Activated B cell treated with CpG ODN at 0.5 μM for 24 hours (primary cell): ENCODE measurements at places on chromosomes 11 and 22. TPM values are rescaled to one million over a fixed set of nuclear protein-coding genes. Genes with fewer than 3 reads are reported as not detected.

DNA sequence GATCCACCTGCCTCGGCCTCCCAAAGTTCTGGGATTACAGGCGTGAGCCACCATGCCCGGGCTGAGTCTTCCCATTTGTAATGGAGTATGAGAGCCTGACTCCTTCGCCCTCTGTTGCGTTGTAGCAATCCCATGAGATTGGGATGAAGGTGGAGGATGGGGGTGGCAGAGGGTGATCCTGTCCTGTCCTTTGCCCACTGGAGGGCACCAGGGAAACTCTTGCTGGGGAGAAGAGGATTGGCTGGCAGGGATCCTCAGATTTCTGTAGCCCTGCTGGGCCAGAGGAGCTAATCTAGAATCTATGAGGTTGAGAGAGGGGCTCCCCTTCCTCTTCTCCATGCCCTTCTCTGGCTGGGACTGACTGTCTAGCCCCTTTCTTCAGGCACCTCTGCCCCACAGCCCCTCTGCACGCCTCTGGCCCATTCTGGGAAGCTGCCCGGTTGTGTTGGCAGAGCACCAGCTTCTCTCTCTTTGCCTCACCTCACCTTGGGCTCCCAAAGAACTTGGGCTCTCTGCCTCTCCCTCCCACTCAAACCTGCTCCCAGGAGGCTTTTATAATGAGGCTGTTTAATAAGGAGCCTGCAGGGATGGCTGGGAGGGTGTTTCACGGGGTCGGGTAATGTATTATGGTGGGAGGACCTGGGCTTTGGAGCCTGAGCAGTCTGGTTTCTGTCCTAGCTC is 9.5 kb upstream of the CATSPER1 start:
- no peak for DNase-seq
- no peaks in the 10 kb centered on the region for H3K4me1 ChIP-seq
- H3K27ac ChIP-seq = no peak overlapping the region
- H3K36me3 ChIP-seq = no peaks in the 10 kb centered on the region
- no peak overlapping the region for H3K4me3 ChIP-seq

The GPR137 gene
- total RNA-seq = 48.6 and 53.1 TPM in 2 replicates

- H3K4me3 ChIP-seq = no peak overlapping the region
- no peak for DNase-seq
- peaks cover 15% of the 10 kb centered on the region for H3K4me1 ChIP-seq
- H3K36me3 ChIP-seq = peaks cover 3% of the 10 kb centered on the region
- H3K27ac ChIP-seq = no peak overlapping the region
- H3K27me3 ChIP-seq = no peaks in the 10 kb centered on the region
Measured at GRCh38 chr11:34330653-34331052, 27.2 kb downstream of the ABTB2 start.

The TBCEL gene
- total RNA-seq = 16.5 and 17.9 TPM in 2 replicates

GRCh38 chr11:67680696-67681470 is 6.5 kb upstream of the ALDH3B2 start:
- H3K4me3 ChIP-seq = no peak overlapping the region
- no peak for DNase-seq
- H3K27me3 ChIP-seq = peaks cover 5% of the 10 kb centered on the region
- no peak overlapping the region for H3K27ac ChIP-seq
- no peaks in the 10 kb centered on the region for H3K4me1 ChIP-seq
- H3K36me3 ChIP-seq = no peaks in the 10 kb centered on the region

DNA sequence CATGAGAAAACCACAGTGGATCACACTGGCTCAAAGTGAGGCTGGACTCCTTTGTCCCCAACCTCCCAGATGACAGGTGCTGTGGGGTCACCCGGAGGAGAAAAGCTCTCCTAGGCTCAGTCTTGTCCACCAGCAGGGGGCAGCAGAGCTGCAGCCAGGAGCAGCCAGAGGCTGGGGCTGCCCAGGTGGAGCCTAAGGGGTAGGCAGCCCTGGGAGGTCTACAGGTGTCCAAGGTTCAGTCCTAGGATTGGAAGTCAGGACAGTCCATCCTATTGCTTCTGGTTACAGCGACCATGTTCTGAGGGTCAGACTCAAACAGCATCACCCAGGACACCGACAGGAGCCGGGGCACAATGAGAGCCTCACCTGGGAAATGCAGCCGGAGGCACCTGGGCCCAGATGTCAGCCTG is 77.6 kb upstream of the IGLL5 start:
- DNase-seq = peak; percentile 60
- no peak overlapping the region for H3K27ac ChIP-seq
- no peaks in the 10 kb centered on the region for H3K36me3 ChIP-seq
- no peak overlapping the region for H3K4me3 ChIP-seq
- peaks cover 21% of the 10 kb centered on the region for H3K4me1 ChIP-seq
- peaks cover 3% of the 10 kb centered on the region for H3K27me3 ChIP-seq

The ESAM gene
- total RNA-seq = 2.3 and 4.0 TPM in 2 replicates

GRCh38 chr11:9210224-9210921 is 54.8 kb downstream of the DENND5A start:
- no peaks in the 10 kb centered on the region for H3K27me3 ChIP-seq
- H3K27ac ChIP-seq = peak overlapping the region; percentile 18
- no peaks in the 10 kb centered on the region for H3K36me3 ChIP-seq
- H3K4me1 ChIP-seq = peaks cover 46% of the 10 kb centered on the region

The ARHGEF12 gene
- 20.9 and 25.8 TPM in 2 replicates for total RNA-seq

GRCh38 chr22:44682556-44683168 is 19.3 kb upstream of the PRR5 start:
- H3K4me3 ChIP-seq = no peak overlapping the region
- H3K36me3 ChIP-seq = no peaks in the 10 kb centered on the region
- no peak for DNase-seq
- no peak overlapping the region for H3K27ac ChIP-seq
